ENCODE measurements at places on chromosomes 2 and 18. TPM values are rescaled to one million over a fixed set of nuclear protein-coding genes. Genes with fewer than 3 reads are reported as not detected.
A peak's percentile ranks its signal among the peaks of the same experiment; 100 is the strongest.

DNA sequence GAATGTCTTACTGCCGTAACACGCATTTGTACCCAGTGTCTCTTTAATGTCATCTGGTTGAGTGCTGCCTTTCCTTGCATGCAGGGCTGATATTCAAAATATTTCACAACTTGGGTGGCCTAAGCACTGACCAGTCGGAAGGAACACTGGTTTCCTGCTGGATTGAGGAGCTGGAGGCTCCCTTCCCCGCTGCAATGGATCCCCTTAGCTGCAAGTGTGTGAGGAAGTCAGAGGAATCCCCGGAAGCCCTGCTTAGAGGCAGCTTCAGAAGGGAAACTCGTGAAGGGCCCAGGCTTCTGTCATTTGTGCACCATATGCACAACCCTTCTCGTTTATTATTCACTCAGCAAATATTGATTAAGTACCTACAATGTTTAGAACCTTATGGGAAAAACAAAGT lies 33.2 kb upstream of the SP3 start:
- DNase-seq: no peak

DNA sequence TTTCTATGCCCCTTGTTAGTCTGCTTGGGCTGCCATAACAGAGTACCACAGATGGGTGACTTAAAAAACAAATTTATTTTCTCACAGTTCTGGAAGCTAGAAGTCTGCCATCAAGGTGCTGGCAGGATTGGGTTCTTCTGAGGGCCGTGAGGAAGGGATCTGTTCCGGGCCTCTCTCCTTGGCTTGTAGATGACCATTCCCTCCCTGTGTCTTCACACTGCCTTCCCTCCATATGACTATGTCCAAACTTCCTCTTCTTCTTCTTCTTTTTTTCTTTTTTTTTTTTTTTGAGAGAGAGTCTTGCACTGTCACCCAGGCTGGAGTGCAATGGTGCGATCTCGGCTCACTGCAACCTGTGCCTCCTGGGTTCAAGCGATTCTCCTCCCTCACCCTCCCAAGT lies 13.1 kb upstream of the CCNYL1 start:
- no peak for DNase-seq

DNA sequence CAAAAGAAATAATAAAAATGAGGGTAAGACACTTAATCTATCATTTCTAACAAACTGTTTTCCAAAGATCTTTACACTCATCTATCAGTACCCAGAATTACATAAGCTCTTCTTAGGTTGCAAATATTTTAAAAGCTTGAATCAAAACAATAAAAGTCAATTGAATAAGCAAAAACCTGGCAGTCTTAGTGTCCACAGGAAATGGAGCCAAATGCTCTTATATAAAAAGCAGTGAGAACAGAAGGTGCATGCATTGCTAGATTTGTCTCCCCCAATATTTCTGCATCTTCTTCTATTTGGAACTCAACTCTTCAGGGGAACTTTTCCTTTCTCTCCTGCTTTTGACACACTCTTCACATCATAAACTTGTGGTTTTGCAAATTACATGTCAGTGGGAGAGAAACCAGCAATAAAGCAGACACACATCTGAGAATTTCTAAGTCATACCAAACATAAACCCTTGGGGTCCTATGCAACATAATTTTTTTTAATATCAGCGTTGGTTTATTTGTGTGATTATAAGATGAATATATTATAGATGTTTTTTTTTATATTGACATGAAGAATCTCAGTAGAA lies 343.9 kb upstream of the ACVR2A start:
- DNase-seq: no peak

DNA sequence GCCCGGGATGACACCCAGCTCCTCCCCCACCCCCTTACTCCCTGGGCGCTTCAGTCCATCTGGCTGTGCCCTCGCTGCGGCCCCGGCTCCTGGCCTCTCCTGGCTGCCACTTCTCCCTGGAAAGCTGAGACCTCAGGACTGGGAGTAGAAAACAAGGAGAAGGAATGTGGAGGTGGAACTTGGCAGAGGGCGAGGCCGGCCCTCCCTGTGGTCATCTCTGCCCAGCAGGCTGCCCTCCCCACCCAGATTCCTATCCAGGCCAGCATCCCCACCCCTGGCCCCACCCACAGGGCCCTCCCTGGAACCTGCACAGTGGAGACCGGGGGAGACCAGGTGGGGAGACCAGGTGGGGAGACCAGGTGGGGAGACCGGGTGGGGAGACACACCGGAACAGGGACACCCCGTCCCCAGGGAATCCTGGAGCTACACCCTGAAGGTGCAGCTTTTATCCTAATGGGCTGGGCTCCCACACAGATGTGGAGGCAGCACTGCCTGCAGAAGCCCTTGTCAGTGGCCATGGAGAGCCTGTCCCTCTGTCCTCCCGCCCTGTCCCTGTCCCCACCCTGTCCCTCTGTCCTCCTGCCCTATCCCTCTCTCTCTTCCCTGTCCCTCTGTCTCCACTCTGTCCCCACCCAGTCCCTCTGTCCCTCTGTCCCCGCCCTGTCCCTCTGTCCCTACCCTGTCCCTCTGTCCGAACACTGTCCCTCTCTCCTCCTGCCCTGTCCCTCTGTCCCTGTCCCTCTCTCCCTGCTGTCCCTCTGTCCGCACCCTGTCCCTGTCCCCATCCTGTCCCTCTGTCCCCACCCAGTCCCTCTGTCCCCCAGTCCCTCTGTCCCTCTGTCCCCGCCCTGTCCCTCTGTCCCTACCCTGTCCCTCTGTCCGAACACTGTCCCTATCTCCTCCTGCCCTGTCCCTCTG lies 157.1 kb downstream of the PXDN start:
- DNase-seq: peak; percentile 66

DNA sequence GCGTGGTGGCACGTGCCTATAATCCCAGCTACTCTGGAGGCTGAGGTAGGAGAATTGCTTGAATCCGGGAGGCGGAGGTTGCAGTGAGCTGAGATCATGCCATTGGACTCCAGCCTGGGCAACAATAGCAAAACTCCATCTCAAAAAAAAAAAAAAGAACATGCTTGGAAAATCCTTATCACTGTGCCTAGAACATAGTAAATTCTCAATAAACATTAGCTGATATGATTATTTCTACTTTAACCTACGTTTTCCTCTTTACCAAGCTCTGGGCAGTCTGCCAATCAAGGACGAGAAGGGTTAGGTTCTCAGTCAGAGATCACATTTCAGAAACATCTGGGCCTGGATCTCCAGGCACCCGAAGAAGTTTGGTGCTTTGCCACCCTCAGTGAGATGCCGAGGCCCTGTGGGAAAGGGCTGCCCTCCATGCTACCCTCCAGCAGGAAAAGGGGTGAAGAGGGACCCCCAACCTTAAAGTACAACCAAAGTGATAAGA lies 107.7 kb downstream of the BCL11A start:
- DNase-seq: no peak

Gene DSG2
- total RNA-seq: 0.10 TPM

Gene CDCA7
- 28.8 TPM for total RNA-seq
